ENCODE measurements at places on chromosomes 3 and 15. TPM values are rescaled to one million over a fixed set of nuclear protein-coding genes. Genes with fewer than 3 reads are reported as not detected.

TEX55 gene
- total RNA-seq: not detected

ATG3 gene
- 72.5 TPM for total RNA-seq

BUB1B gene
- 2.4 TPM for total RNA-seq

HDC gene
- total RNA-seq: not detected

GP5 gene
- 0.14 TPM for total RNA-seq

CD80 gene
- not detected for total RNA-seq

UBE2E2 gene
- total RNA-seq: 32.7 TPM

CELF6 gene
- under 0.01 TPM for total RNA-seq

CYP8B1 gene
- total RNA-seq: not detected

CTXN2 gene
- not detected for total RNA-seq

CHRNB4 gene
- total RNA-seq: not detected

CD47 gene
- 60.6 TPM for total RNA-seq

SLC6A1 gene
- not detected for total RNA-seq

ANKDD1A gene
- total RNA-seq: 3.3 TPM

CA12 gene
- 42.1 TPM for total RNA-seq

CEP97 gene
- total RNA-seq: 9.4 TPM

SERINC4 gene
- total RNA-seq: 0.09 TPM

PARP15 gene
- 0.14 TPM for total RNA-seq

DNAH12 gene
- total RNA-seq: under 0.01 TPM

PLSCR1 gene
- 44.5 TPM for total RNA-seq

CIP2A gene
- 4.1 TPM for total RNA-seq

INSYN1 gene
- 5.1 TPM for total RNA-seq

INKA1 gene
- 3.7 TPM for total RNA-seq

ROBO1 gene
- total RNA-seq: 98.5 TPM

GNAT1 gene
- total RNA-seq: not detected

P2RY14 gene
- 0.43 TPM for total RNA-seq

RFTN1 gene
- total RNA-seq: 57.5 TPM

RHCG gene
- total RNA-seq: 0.14 TPM

STRC gene
- total RNA-seq: not detected

TKT gene
- 567 TPM for total RNA-seq

CAND2 gene
- 3.1 TPM for total RNA-seq

LRRC28 gene
- total RNA-seq: 14.5 TPM
